ENCODE measurements at places on chromosomes 5 and 9.

- DNase-seq = no peak
These were observed 8.4 kb downstream of the MYOT start for GRCh38 chr5:137876101-137876500.

DNA sequence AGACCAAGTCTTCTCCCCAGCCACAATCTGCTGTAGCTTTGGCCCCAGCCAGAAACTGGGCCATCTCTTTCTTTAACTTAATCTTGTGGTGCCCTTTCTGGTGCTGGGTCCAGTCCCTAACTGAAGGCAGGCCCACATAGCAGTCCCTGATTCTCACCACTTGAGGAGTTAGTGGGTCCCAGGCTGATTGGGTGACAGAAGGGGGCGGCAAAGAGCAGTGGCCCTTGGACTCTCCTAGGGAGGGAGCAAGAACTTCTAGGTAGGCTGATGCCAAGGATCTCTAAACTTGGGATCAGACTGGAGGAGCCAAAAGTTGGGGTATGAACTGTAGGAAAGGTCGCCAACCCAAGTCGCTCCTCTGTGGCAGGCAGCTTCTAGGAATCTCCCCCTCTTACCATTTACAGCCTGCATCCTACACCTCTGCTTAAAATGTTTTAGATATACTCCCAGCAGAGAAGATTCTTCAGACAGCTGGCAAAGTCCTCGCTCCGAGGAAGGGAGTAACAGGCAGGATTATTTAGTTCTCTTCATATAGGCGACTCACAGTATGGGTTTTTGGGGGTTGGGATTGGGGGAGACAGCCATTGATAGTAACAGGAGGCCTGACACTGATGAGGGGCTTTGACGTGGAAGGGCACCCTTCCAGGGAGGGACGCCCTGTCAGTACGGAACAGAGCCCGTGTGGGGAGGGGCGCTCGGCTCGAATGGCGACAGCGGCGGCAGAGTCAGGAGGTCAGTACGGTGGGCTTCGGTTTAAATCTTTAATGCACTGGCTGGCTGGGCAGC, 2.0 kb upstream of the CCL27 start:
- DNase-seq = peak; percentile 22

DNA sequence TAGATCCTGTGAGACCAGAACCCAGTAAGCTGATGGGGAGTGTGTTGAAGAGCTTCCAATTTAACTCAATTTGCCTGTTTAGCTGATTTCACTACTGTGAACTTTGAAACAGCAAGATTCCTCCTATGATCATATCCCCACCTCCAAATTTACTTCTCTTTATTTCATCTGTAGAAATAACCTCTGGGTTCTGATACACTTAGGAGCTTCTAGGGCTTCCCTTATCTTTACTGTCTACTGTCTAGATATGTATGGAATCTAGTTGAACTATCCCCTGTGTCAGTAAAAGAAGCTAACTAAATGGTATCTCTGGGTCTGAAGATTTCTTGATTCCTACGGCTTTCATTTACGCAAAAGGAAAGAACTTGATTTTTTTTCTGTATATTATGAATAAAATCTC, 116.8 kb downstream of the GCNT1 start:
- no peak for DNase-seq

DNA sequence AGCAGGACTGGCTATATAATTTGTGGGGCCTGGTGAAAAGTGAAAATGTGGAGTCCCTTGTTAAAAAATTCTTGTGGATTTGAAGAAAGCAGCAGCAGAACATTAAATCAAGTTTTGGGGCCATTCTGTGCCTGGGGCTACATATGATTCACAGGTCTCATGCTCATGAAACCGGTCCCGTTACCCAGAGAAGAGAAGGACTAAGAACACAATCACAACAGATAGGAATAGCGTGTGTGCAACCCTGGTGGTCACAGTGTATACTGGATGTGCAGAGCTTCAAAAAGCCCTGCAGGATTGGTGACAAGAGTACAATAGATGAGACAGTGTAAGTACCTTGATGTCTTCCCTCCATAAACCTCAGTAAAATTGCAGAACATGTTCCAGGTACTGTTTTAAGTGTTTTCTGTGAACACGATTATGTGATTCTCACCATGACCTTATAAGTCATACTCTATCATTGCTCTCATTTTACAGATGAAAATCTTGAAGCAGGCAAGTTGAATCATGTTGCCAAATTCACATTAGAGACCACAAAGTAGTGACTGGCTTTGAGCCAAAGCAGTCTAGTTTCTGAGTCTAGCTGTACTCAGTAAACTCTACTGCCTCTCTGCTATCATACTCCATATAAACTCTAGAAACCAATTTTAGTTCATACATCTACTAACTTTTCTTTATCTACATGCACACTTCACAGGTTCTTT, 636.5 kb downstream of the TAF11L14 start:
- DNase-seq = no peak

- DNase-seq = no peak
These were observed 22.9 kb upstream of the TEX10 start for GRCh38 chr9:100375658-100376057.
